Activated naive CD8-positive, alpha-beta T cell treated with anti-CD3 and anti-CD28 coated beads, Interleukin-2, amount 50 U/mL, for 24 hours (primary cell): ENCODE measurements at places on chromosomes 7 and 10.

GRCh38 chr10:79361726-79362397 is 14.6 kb downstream of the PPIF start:
- no peak for DNase-seq

DNA sequence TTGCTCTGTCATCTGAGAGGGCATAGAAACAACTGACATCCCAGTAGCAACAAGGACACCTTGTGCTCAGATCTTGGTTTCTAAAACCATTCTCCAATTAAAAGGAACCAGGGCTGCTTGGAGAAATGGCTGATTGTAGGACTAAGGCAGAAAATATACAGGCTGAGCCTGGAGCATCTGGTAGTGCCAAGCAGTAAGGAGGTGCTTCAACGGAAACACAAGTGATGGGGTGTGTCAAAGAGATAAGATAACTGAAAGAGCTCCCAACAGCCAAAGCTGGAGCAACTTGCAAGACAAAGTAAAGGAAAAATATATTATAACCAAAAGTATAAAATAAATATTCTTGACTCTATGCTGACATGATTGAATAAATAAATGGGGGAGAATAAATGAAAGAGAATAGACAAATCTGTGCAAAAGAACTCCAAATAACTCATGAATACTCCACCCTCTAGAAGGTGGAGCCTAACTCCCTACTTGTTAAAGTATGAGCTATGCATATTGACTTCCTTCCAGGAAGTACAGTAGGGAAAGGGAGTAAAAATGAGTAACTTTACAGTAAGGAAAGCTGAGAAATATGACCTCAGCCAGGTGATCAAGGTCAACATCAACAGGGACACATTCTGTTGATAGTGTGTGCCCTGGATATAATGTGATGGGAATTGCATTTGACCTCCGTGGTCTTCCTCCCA is 162.4 kb downstream of the NOC3L start:
- no peak for DNase-seq

GRCh38 chr7:135644154-135644553 is 18.2 kb upstream of the STMP1 start:
- no peak for DNase-seq

GRCh38 chr10:28849309-28849708 is 172.0 kb downstream of the BAMBI start:
- DNase-seq, result no peak

DNA sequence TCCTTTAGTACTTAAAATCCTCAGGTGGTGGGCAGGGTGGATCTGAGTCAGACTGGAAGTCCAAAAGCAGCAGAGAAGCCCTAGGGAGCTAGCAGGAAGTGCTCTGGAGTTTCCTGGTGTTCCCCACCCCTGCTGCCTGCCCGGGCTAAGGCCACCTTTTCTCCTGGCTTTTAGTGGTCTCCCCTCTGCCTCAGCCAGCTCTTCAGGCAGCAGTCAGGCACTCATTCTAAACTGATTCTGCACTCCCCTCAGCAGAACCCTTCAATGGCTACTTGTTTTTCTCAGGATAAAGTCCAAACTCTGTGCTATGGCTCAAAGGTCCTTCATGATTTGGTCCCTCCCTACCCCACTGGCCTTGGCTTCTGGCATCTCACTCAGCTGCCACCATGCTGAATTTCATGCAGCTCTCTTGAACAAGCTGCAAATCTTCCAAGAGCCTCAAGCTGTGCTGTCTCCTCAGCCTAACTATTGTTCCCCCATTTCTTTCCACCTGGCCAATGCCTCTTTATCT is 28.9 kb upstream of the DNMBP start:
- DNase-seq, result no peak

DNA sequence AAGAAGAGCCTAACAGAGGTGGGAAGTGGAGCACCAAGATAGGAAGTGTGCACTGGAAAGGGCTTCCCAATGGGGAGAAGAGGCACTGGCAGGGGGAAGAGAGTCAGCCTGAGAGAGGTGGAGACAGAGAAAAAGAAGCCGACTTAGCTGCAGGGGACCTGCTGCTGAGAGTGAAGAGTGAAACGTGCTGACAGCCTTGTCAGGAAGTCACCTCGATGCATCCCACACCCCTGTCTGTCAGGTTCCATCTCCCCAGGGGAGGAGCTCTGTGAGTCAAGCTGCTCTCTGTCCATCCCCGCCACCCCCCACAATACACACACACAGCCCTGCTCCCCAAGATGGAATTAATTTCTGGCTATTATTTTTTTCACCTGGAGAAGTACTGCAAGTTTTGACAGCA is 14.0 kb downstream of the KAZALD1 start:
- no peak for DNase-seq

DNA sequence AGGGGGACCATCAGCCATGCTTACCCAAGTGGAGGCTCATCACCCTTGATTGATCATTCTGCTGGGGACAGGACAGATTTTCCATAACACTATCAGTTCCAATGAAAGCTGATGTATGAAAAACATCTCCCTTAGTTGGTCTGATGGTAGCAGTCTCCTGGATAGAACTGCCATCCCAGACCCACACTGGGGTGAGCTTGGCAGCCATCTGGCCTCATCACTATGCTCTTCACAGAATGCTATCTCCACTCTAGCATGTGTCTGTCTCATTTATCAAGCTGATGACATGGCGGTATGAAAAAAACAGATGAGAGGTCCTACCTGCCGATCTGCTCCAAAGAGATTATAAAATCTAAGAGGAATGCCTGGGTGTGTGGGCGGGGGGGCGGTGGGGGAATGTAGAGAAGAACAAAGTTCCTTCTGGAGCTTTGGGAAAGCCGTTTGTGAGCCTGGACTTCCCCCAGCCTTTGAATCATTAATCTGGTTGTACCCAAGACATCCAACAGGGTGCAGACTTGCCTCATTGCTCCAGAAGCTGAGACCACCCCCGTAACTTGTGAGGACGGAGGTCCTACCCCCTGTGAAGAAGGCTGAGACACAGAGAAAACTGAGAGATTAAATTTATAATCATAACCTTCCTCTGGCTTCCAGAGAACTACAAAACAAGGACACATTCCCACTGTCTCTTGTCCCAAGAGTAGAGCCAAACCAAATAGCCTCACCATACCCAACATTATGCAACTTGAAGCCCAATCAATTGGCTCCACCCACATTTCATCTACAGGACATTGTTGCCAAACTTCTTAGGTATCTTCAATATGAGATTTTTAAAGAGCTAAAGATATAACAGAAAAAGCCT is 340.8 kb downstream of the KCNMA1 start:
- DNase-seq, result no peak

GRCh38 chr7:39265641-39266591 is 288.2 kb downstream of the POU6F2 start:
- no peak for DNase-seq

GRCh38 chr7:38831259-38831996 is 77.6 kb downstream of the VPS41 start:
- DNase-seq, result no peak

DNA sequence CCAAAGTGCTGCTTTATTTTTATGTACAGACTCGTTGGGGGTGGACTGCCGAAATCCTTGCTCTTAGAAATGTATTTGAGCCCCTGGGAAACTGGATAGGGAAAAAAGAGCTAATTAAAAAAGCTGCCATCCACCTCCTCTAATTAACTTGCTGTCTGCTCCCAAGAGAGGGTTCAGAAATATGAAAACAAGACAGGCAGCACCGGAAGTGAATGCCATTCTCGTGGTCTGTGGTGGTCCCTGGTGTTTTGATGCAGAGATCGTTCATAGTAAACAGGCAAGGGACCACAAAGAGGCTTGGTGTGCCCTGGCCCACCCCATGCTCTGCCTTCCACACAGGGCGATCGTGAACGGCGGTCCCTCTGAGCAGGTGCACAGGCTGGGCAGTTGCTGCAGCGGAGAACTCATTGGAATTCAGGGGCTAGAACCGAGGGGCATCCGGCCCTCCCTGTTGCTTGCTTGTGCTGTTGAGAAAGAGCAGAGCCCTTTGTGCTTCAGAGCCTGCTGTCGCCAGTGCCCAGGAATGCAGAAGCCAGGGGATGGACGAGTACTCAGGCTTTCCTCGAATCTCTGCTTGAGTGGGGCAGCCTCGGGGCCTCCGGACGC is 79.1 kb upstream of the BTBD16 start:
- no peak for DNase-seq

- no peak for DNase-seq
Measured at GRCh38 chr10:68784476-68784875, 42.9 kb upstream of the STOX1 start.

DNA sequence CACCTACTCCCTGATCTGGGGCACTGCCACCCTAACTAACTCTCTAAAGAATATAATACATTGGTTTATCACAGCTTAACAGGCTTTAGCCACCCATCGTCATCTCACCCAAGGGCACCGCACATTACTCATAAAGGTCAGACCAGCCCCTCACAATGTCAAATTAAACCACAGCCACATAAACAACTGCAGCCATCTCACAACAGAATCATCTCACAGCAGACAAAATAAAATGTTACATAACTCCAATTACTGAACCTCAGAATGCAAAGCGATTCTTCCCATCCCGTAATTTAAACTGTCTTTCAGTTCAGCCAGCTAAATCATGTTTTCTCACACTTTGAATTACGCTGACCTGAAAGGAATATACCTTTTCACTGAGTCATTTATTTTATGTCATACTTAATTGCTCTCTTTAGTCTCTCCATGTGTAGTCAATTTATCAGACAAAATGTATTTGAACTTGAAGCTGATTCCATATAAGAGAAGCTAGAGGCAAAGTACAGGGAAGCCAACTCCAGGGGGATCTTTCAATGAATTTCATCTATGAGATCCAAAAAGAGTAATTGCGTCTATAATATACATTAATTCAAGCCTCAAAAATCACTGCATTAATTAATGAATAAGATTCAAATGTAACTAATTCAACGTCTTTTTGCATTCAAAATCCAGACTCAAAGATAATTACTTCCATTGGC is 96.9 kb upstream of the NEBL start:
- DNase-seq, result no peak

DNA sequence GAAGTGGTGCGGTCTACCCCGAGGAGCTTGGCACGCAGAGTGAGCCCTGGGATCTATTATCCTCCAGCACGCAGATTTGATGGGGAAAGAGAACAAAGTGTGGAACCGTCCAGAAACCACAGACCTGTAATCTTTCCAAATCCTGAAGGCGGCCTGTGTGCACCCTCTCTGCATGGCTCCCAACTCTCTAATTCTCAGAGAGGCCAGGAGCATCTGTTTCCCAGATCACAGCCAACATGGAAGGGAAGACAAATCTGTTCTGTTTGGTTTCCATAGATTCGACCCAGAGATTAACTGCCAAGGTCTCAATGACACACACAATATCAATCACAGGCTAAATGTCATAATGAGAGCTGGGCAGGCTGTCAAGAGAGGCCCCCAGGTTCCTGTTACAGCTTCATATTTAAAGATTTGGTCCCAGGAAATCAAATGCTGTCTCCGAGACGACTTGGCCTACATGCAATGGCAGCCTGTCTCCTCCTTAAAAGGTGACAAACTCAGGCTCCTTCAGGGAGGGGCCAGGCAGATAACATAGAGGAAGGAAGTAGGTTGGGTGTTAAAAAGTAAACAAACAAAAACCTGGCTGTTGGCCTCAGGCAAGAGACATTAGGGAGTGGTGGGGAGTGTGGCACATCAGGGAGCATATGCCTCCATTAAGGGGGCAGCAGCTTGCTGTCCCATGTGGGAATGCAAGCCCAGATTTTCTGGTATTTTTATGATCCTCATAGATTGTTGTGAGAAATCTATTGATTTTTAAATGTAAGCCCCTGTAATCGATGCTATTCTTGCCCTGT is 48.8 kb upstream of the SAMD8 start:
- DNase-seq, result no peak

- DNase-seq, result no peak
Measured at GRCh38 chr10:52744057-52744805, 28.4 kb downstream of the MBL2 start.

- DNase-seq, result no peak
Measured at GRCh38 chr10:4331150-4331549, 494.9 kb upstream of the AKR1E2 start.

- no peak for DNase-seq
Measured at GRCh38 chr7:138979226-138979979, 1.8 kb downstream of the KIAA1549 start.

GRCh38 chr7:94146408-94146807 is 142.3 kb upstream of the BET1 start:
- DNase-seq, result no peak

GRCh38 chr7:139727151-139727705 is 50.6 kb downstream of the HIPK2 start:
- no peak for DNase-seq

- DNase-seq, result no peak
Measured at GRCh38 chr7:97971120-97971989, 18.6 kb downstream of the OCM2 start.

DNA sequence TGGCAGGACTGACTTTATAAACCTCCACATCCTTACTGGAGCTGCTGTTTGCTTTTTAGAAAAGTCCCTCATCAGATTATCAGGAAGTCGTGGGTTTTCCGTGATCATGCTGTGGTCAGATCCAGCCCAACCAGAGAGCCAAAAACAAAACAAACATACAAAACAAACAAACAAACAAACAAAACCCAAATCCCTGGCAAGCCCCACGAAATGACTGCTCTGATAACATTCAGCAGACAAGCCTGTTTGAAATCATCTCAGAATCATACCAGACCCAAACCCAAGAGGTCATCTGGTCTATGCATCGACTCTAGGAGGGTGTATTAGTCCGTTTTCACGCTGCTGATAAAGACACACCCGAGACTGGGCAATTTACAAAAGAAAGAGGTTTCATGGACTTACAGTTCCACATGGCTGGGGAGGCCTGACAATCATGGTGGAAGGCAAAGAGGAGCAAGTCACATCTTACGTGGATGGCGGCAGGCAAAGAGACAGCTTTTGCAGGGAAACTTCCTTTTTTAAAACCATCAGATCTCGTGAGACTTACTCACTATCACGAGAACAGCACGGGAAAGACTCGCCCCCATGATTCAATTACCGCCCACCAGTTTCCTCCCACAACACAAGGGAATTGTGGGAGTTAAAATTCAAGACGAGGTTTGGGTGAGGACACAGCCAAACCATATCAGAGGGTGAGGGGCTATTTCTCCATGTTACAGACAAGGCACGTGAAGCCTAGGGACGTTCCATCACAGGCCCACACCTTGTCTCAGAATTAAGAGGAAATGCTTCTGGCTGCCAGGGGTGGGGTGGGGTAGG is 85.7 kb downstream of the PARP12 start:
- DNase-seq, result no peak

DNA sequence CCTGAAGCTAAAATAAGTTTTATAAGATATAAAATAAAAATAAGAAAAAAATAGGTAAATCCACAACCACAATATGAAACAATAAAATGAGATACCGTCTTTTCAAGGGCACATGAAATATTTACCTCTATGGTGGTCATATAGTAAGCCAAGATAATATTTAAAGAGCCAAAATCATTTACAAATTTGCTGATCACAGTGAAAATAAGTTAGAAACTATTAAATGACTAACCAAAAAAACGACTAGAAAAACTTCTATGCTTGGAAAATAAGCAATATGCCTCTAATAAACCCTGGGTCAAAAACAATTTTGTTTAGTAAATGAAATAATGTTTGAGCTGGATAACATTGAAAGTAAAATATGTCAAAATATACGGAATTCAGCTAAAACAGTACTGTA is 535.2 kb downstream of the GRID1 start:
- DNase-seq, result no peak
